ENCODE measurements at places on chromosomes 7 and 10.

DNA sequence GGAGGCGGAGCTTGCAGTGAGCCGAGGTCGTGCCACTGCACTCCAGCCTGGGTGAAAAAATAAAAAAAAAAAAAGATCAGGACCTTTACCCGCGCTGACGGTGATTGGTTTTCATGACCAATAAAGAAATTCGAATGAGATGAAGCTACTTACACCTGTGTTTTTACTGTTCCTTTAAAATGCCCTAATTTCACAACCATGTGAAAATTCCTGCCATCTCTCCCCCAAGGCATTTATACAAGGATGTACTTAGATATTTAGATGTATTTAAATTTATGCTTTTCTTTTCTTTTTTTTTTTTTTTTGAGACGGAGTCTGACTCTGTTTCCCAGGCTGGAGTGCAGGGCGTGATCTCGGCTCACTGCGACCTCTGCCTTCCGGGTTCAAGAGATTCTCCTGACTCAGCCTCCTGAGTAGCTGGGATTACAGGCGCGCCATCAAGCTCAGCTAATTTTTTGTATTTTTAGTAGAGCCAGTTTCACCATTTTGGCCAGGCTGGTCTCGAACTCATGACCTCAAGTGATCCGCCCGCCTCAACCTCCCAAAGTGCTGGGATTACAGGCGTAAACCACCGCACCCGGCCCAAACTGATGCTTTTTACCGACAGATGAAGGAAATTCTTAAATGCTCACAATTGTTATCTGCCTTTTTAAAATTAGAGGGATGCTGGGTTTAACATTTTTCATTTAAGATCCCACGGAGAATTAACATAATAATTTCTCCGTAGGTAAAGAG lies 3.1 kb upstream of the PHYH start:
- no peak for DNase-seq

GRCh38 chr7:131255242-131255641 lies 72.4 kb upstream of the MKLN1 start:
- DNase-seq = no peak

DNA sequence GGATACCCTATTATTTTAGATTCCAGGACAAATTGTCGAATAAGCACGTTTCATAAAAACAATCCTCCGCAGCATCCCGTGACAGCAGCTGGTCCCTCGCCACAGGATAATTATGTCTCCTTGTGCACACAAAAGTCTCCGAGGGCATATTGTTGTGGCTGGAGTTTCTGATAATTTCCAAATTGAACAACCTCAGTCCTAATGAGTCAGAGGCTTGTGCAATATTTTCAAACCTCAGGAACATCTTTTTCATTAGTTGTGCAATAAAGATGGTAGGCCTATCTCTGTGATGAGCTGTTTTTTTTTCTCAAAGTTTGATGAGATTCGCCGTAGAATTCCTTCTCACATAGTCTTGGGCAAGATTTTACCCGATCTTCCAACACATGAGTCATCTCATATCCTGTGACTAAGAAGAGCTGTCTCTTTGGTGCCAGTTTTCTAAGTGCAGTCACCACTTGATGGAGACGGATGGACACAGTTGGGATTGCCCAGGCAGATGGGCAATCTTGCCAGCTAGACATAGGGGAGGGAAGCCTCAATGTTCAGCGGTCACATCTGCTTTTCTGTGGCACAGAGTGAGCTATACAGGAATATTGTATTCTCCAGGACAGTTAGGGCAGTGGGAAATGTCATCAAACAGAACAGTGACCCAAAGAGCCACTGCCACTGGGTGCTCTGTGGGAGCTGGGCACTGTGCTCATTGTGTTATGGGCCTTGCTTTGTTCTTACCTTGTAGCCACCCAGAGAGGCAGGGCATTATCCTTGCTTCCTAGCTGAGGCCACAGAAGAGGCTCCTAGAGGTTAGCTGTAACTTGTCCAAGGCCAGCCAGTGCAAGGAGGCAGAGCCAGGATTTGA lies 7.8 kb downstream of the HTRA1 start:
- no peak for DNase-seq

- DNase-seq = no peak
Measured at GRCh38 chr10:99743841-99744240, 11.8 kb downstream of the CUTC start.

DNA sequence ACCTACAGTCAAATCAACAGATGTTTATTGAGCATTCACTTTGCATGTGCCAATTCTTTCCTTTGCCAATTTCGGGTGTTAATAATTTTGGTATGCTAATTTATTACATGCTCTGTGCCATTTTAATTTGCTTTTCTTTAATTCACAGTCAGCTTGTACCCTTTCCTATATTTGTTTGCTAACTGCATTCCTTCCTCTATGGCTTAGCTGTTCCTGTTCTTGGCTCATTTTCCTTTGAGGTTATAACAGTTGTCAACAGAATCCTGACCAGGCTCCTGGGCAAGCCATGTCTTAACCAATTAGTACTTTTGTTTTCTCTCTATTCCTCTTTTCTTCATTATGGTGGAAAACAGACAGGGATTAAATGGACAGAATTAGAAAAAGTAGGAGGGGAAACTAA lies 73.6 kb upstream of the RPA3 start:
- no peak for DNase-seq

DNA sequence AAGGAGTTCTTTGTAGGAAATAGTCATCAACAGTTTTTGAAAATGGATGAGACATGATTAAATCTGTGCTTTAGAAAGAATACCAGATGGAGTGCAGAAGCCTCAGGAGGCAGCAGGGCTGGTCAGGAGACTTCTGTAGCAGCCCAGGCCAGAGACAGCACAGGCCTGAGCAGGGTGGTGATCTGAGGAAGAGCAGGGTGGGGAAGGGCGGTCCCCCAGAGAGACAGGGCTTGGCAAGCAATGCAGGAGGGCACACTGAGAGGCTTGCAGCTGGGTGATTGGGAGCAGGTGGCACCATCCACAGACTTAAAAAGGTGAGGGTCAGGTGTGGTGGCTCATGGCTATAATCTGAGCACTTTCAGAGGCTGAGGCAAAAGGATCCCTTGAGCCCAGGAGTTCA lies 4.3 kb upstream of the SMKR1 start:
- DNase-seq = no peak

- DNase-seq = peak; percentile 29
Measured at GRCh38 chr7:115230882-115231571, 309.1 kb downstream of the MDFIC start.

GRCh38 chr7:114656466-114656865 lies 241.9 kb downstream of the FOXP2 start:
- DNase-seq = no peak

DNA sequence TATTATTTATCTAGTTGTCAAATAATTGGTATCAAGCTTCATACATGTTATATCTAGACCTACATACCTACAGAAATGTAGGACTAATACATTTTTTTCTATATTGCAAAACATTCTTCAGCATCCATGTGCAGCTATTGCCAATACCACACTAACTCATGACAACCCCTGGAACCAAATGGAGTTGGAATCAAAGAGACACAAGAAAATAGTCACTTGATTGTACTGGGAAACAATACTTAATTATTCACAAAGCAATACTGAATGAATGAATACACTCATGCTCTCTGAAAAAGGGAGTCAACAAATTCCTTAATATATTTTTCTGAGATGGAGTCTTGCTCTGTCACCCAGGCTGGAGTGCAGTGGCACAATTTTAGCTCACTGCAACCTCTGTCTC lies 10.4 kb upstream of the CFAP43 start:
- DNase-seq = no peak

GRCh38 chr7:106891548-106892410 lies 26.7 kb downstream of the PIK3CG start:
- DNase-seq = no peak

DNA sequence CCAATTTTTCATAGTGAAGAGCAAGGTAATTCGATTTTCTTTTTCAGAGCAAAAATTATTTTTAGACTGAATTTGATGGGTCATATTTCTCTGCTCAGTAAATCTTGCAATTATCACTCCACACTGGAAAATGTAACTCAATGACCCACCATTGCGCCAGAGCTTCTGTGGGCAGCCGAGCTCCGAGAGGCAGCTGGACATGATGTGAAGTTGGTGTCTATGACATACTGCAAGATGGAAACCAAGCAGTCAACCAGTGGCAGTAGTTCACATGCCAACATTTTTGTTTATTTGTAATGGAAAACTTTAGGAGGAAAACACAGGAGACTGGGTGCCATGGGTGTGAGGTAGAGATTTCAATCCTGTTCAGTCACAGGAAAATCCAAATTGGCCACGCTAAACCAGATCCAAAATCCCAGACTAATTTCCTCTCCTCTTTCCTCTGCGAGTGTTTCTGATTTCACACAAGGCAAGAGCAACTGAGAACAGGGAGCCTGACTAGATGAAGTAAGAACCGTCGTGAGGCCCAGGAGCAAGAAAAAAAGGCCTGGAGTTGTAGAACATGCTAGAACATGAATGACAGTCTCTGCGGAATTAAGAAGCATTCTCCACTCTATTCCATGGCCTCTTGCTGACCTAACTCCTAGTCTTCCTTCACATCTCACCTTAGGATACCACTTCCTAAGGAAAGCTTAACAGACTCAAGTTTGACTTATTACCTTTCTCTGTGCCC lies 39.3 kb downstream of the CALD1 start:
- no peak for DNase-seq

- no peak for DNase-seq
Measured at GRCh38 chr10:24344279-24344678, 135.3 kb downstream of the KIAA1217 start.

DNA sequence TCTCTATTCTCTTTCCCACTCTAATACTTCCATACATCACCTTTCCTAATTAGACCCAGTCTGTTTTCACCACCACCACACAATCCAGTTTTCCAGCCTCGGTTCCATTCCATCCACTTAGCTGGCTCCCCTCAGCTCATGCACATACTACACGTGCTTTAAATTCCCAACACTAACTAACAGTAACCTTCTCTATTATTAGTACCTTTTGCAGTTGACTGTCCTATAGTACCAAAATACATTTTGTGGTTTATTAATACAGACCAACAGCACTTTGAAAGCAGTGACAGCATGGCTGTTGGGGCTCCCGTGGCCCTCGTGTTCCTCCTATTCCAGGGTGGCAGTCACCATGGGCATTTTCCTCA lies 64.9 kb downstream of the LARP4B start:
- DNase-seq = no peak
